Dorsolateral prefrontal cortex (tissue), 122 donors: ENCODE measurements at places on chromosomes 4 and X.

DNA sequence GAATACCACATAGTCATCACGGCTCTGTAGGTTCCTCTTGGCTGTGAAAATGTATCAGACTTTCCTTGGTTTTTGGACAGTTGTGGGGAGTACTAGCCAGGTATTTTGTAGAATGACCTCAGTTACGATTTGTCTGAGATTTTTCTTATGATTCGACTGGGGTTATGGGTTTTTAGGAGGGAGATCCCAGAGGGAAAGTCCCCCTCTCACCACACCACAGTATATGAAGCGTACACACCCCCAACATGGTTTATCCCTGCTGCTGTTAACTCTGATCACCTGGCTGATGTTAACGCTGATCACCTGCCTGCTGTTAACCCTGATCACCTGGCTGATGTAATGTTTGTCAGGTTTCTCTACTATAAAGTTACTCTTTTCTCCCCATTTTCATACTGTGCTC, 72.6 kb downstream of the ANAPC4 start:
- DNase-seq = no peak

DNA sequence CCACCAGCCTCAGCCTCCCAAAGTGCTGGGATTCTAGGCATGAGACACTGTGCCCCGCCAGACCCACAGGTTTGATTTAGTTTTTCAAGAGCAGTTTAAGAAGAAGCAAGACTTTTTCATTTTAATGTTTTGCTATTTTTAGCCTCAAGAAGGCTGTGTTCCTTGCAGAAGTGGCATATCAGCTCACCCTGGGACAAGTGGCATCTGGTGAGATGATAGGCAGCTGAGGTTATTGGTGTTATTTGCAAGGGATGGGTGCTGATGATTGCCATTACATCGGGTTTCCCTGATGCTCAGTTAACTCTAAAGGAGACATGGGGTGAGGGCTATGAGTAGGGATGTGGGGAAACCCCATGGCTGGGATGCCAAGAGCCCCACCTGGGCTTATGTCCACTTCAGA, 120.4 kb downstream of the MXRA5 start:
- DNase-seq = no peak

DNA sequence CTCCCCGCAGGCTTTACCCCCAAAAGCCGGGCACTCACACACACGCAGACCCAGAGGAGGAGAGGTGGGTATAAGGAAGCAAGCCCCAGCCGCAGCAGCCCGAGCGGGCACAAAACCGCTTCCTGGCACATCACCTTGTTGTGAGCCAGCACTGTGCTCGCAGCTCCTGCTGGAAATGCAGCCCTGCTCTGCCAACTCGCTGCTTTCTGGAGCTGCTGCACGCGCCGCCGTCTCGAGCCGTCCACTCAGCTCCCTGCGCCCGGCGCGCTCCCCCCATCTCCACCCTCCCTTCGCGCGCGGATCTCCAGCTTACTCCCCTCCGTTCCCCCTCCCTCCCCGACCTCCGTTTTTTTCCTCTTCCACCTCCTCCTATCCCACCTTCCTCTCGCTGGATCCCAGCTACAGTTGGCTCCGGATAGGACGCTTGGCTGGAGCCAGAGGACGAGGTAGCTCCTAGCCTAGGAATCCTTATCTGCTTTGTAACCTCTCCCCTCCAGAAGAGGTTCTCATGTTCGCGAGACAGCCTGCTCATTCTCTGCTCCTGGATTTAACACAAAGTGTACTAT, at the start of gene SPOCK3:
Gene SPOCK3 (minus strand): TSS at position 179 of the 566 bp plus-strand sequence.
- DNase-seq = peak; percentile 75

DNA sequence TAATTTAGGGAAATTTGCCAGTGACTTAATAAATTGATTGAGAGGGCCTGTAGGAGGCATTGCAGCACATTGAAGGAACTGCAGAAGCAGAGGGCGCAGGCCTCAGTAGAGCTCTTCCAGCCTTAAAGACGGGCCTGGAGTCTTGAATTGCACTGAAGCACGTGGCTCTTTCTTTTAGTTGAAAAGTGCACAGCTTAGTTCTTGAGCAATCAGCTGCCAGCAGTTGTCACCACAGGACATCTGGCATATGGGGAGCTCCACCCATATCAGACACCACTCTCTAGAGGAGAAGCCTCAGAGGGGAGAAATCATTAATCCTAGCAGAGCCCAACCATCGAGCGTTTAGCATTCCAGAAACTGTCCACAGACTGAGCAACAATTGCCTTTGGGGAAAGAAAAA, 16.0 kb upstream of the FGF16 start:
- no peak for DNase-seq

DNA sequence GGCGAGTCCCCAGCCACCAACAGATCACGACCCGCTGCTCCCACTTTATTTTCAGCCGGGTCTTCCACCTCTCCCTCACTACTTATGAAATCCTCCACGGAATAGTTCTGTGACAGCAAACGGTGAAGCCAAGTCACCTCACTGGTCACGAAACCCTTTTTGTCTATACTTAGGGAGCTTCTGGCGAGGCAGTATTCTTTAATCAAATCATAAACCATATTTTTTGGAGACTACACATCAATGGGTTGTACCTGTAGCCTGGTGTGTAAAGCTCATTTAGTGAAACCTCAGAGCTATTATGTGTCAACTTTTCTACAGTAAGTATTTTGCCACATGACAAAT, 809 bp upstream of the H2AZ1 start:
- DNase-seq = no peak

DNA sequence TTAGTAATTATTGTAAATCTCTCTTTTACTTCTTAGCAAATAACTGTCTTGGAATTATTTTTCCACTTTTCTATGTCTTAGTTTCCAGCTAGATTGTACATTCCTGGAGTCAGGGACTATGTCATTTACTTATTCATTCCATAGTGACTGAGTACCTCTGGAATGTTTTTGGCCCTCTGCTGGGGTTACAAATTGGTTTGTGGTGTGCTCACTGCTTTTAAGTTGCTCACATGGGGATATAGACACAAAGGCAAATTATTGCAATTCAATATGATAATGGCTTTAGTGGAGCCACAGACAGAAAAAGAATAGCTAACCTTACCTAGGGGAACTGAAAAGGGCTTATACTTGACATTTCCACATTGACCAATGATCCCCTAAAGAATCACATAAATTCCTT, 63.7 kb upstream of the PDGFRA start:
- no peak for DNase-seq

- no peak for DNase-seq
These were observed at the start of gene ODAPH for GRCh38 chr4:75555294-75556164. TSS of gene ODAPH (plus strand) at chr4:75556066. CDS start at chr4:75556083, 17 bp downstream.

DNA sequence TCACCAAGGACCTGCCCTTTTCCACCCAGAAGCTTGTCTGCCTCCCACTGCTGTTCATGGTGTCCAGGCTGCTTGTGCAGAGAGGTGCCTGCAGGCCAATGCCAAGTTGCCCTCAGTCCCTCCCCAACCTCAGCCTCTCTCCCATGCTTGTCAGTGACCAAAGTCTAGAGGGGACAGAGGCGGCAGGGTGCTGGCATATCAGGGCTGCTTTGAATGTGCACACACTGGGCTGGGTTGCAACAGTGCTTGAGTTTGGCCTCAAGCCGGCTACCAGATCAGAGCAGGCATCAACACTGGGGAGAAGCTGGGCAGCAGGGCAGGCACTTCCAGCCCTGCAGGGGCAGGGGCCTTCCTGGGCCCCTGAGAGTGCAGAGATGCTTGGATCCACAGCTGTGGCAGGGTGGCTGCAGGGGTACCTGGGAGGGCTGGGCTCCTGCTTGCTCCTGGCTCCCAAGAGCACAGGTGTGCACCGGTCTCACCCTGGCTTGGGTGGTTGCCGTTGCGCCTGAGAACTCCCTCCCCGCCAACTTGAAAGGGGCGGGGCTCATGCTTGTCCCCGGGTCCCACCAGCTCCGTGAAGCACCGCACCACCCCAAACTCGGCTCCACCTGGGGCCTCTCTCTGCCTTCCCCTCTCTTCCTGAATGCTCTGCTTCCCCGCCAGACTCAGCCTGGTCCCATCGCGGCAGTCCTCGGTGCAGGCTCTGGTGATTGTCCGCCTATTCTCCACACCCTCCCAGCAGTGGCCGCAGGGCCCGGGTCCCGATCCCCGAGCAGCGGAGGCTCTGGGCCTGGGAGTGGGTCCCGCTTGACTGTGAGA, 1681.9 kb upstream of the ADGRL3 start:
- no peak for DNase-seq

GRCh38 chr4:128782875-128783614, 26.5 kb upstream of the JADE1 start:
- DNase-seq = no peak

DNA sequence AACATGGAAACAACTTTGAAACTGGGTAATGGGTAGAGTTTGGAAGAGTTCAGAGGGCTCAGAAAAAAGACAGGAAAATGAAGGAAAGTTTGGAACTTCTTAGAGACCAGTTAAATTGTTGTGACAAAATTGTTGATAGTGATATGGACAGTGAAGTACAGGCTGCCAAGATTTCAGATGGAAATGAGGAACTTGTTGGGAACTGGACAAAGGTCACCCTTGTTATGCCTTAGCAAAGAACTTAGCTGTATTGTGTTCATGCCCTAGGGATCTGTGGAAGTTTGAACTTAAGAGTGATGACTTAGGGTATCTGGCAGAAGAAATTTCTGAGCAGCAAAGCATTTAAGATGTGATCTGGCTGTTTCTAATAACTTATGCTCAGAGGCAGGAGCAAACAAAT, 5.1 kb upstream of the ARL13A start:
- DNase-seq = no peak

- DNase-seq = no peak
These were observed 44.1 kb downstream of the FGFBP1 start for GRCh38 chr4:15894393-15894792.

DNA sequence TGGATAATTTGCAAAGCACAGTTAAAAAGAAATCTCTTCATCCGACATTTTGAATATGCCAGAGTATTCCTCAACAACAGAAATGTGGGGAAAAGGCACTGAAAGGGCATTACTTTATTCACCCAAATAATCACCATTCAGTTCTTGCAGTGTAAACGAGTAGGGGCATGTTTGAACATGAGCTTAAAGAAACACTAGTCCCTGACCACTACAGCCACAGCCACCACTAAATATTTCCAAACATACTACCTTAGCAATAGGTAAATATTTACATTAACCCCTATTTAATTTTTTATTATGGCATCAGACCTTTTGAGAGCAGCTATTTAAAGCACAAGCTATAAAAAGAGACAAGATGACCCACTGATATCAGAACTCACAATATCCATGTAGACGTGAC, 27.6 kb downstream of the MCF2 start:
- DNase-seq = no peak
